ENCODE measurements at places on chromosomes 4 and X.

GRCh38 chr4:137129441-137129840, 402.9 kb downstream of the PCDH18 start:
- DNase-seq: no peak

DNA sequence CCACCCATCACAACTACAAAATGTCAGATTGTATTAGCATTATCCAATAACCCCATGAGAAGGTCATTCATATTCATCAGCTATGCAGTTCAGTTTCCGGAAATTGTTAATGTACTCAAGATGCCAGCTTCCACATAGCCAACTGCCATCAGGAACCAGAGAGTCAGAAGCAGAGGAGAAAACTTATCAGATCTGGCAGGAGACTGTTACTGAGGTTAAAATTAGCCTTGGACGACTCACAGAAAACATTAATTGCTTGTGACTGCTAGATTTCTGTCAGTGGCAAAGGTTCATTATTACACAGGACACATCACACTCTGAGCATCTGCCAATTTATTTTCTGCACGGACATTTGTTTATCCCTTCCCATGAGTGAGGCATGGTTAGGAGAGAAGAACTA, 352.8 kb downstream of the DHRSX start:
- no peak for DNase-seq

DNA sequence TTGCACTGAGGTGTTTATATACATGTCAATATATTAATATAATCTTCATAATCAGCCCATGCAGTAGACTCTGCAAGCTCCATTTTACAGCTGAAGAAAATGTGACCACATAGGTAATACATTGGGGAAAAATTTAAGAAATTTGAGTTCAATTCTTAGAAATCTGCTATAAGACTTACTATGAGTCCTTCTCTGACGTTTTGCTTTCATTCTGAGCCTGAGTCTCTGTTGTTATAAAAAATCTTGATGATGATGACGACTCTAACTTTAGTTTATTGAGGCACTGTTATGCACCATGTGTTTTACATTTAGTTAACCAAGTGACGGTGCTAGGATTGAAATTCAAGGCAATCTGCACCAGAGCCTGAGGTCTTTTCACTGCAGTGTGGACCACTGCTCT, 370.3 kb upstream of the PPP1R2C start:
- DNase-seq: no peak

- no peak for DNase-seq
Measured at GRCh38 chrX:119055687-119056086, 17.1 kb upstream of the CT47C1 start.

GRCh38 chrX:54288277-54288676, 69.6 kb downstream of the WNK3 start:
- no peak for DNase-seq

DNA sequence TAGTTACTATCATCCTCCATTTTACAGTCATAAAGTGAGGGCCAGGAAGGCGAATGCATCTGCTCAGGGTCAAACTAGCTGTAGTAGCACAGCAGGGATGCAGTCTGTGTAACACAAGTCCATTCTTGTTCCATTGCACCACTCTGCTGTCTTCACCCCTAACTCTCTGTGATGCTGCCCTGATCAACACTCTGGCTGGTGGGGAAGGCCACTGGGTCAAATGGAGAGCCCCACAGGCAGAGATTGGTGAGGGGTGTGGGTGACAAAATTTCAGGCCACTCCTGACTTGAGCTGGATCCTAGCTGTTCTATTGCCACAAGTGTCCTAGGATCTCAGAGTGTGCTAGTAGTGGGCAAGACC, 136.5 kb downstream of the PJA1 start:
- no peak for DNase-seq
